ENCODE measurements at places on chromosomes 16 and 17. TPM values are rescaled to one million over a fixed set of nuclear protein-coding genes. Genes with fewer than 3 reads are reported as not detected.

Gene CCL17
- polyA plus RNA-seq, result not detected

Gene SLC16A11
- polyA plus RNA-seq, result not detected

Gene GRB7
- 5.3 TPM for polyA plus RNA-seq

Gene KDM6B
- 1.6 TPM for polyA plus RNA-seq

Gene MT1A
- polyA plus RNA-seq, result not detected

Gene ZNF747
- 2.2 TPM for polyA plus RNA-seq

Gene MON1B
- polyA plus RNA-seq, result 18.3 TPM

Gene GHDC
- 2.7 TPM for polyA plus RNA-seq

Gene SYCE1L
- polyA plus RNA-seq, result 0.24 TPM

Gene TMIGD1
- not detected for polyA plus RNA-seq

Gene CAPNS2
- 70.5 TPM for polyA plus RNA-seq

Gene RCVRN
- not detected for polyA plus RNA-seq

Gene CCDC102A
- polyA plus RNA-seq, result 3.3 TPM

Gene MYO15B
- polyA plus RNA-seq, result 0.35 TPM

Gene MYH1
- not detected for polyA plus RNA-seq

Gene GAST
- 0.87 TPM for polyA plus RNA-seq

Gene CCL22
- not detected for polyA plus RNA-seq

Gene AOC3
- 0.18 TPM for polyA plus RNA-seq

Gene GLP2R
- not detected for polyA plus RNA-seq

Gene VMO1
- not detected for polyA plus RNA-seq

Gene PMFBP1
- polyA plus RNA-seq, result 0.92 TPM

Gene SLC47A2
- 2.2 TPM for polyA plus RNA-seq

Gene WNT9B
- 0.12 TPM for polyA plus RNA-seq

Gene MAPK7
- 11.1 TPM for polyA plus RNA-seq

Gene TUBD1
- 7.6 TPM for polyA plus RNA-seq

Gene C17orf113
- polyA plus RNA-seq, result 0.12 TPM

Gene BTBD17
- not detected for polyA plus RNA-seq

Gene CPHXL2
- not detected for polyA plus RNA-seq

Gene OTOP2
- not detected for polyA plus RNA-seq

Gene MYH8
- polyA plus RNA-seq, result not detected

Gene PHKG2
- 40.6 TPM for polyA plus RNA-seq

Gene RPH3AL
- 1.2 TPM for polyA plus RNA-seq

Gene C17orf107
- polyA plus RNA-seq, result 0.31 TPM

Gene TBC1D28
- polyA plus RNA-seq, result not detected

Gene KCNAB3
- 2.0 TPM for polyA plus RNA-seq

Gene IKZF3
- not detected for polyA plus RNA-seq

Gene CRYM
- 0.17 TPM for polyA plus RNA-seq

Gene PRAC2
- polyA plus RNA-seq, result not detected

Gene NRN1L
- polyA plus RNA-seq, result not detected

Gene EME1
- polyA plus RNA-seq, result 4.7 TPM

Gene ABCC11
- polyA plus RNA-seq, result 0.33 TPM

Gene RASD1
- polyA plus RNA-seq, result 1.1 TPM
